ENCODE measurements at places on chromosomes 1 and 21. TPM values are rescaled to one million over a fixed set of nuclear protein-coding genes. Genes with fewer than 3 reads are reported as not detected.

DNA sequence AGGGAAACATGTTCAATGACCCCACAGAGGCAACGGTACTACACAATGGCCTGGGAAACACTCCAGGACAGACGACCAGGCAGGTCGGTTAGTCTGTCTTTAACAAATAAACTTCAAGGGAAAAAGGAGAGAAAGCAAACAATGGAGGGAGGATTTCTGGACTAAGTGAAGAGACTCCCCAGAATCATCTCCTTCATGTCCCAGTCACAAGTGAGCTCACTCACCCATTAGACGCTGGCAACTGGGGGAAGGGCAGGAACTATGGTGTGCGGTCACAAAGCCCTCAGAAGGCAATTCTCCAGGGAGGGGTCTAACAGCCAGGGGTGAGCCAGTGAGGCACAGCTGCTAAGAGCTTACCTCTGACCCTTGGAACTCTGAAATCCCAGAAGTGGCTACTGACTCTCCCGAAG is 55.7 kb upstream of the NADK start:
- no peak overlapping the region for H3K4me3 ChIP-seq
- peaks cover 35% of the 10 kb centered on the region for H3K4me1 ChIP-seq
- no peaks in the 10 kb centered on the region for H3K27me3 ChIP-seq
- H3K36me3 ChIP-seq, result peaks cover 32% of the 10 kb centered on the region

- peak overlapping the region; percentile 40 for H3K27ac ChIP-seq
- DNase-seq, result peak; percentile 27
- H3K27me3 ChIP-seq, result no peaks in the 10 kb centered on the region
Observed at GRCh38 chr1:205766038-205766437, 9.2 kb downstream of the RAB29 start.

GRCh38 chr1:109116286-109116685 is 2.4 kb downstream of the ELAPOR1 start:
- H3K36me3 ChIP-seq, result no peaks in the 10 kb centered on the region
- H3K27me3 ChIP-seq, result peaks cover 32% of the 10 kb centered on the region

DNA sequence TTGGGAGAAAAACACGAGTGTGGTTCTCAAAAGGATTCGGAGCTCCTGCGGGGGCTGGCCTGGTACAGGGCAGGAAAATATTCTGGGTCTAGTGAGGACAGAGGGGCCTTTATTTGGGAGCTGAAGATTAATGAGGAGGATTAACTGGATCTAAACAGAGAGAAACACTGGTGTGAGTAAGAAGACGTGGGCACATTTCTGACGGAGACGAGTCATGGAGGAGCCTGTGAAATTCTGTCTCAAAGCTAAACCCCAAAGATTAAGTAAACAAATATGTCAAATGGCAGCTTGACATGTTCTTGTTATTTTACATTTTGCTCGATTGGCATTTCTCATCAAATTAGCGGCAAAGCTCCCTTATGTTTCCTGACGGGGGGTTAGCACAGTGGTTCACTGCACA is 12.8 kb downstream of the PROK1 start:
- DNase-seq, result no peak
- no peaks in the 10 kb centered on the region for H3K36me3 ChIP-seq
- peaks cover 18% of the 10 kb centered on the region for H3K4me1 ChIP-seq
- peaks cover 19% of the 10 kb centered on the region for H3K27me3 ChIP-seq

DNA sequence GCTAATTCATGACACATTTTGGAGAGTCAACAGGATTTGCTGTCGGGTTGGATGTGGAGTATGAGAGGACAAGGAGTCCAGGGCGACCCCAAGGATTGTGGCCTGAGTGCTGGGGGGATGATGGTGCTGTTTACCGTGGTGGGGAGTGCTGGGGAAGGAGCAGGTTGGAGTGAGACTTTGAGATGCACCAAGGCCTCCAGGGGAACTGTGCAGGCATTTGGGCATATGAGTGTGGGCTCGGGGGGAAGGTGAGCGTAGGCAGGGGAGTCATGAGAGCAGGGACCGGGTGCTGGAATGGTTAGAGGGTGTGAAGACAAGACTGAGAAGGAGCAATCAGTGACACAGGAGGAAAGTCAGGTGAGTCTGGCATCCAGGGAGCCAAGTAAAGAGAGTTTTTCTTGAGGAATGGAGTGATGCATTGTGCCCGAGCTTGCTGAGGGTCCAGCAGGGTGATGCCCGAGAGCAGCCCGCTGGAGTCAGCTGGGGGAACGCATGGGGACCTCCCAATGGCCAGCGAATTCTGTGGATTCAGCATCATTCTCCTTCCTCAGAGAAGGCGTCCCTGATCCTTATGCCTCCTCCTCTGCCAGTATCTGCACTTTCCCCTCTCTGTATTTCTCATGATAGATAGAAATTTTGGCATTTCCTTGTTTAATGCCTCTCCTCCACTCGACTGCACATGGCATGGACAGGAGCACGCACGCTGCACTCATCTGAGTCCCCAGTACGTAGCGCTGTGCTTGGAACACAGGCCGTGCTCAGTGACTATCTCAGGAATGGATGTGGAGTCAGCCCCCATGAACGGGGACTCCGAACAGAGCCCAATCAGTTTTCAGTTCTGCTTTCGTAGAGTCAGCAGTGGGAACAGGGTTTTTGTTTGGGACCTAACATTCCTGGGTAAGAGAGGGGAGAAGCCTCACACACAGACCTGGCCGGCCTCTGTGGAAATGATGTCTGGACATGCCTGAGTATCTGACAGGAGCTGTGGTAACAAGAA is 52.1 kb upstream of the ETV3 start:
- no peak overlapping the region for H3K4me3 ChIP-seq
- DNase-seq, result no peak
- H3K27ac ChIP-seq, result no peak overlapping the region
- H3K27me3 ChIP-seq, result peaks cover 34% of the 10 kb centered on the region
- H3K36me3 ChIP-seq, result no peaks in the 10 kb centered on the region

- H3K4me1 ChIP-seq, result peaks cover 5% of the 10 kb centered on the region
- H3K36me3 ChIP-seq, result no peaks in the 10 kb centered on the region
- no peak overlapping the region for H3K4me3 ChIP-seq
- DNase-seq, result no peak
- peaks cover 16% of the 10 kb centered on the region for H3K27me3 ChIP-seq
- H3K27ac ChIP-seq, result no peak overlapping the region
Observed at GRCh38 chr1:210905944-210906453, 227.9 kb downstream of the KCNH1 start.

- peaks cover 78% of the 10 kb centered on the region for H3K4me1 ChIP-seq
- H3K27ac ChIP-seq, result peak overlapping the region; percentile 95
- peaks cover 19% of the 10 kb centered on the region for H3K36me3 ChIP-seq
- H3K4me3 ChIP-seq, result peak overlapping the region; percentile 90
Observed at GRCh38 chr1:155976062-155976912, 2.1 kb downstream of the ARHGEF2 start.

The TAS1R1 gene
- not detected for total RNA-seq

The C8B gene
- total RNA-seq, result not detected

The DNAJB4 gene
- total RNA-seq, result 252 TPM

The HMCN1 gene
- total RNA-seq, result 1.8 TPM

The BCAS2 gene
- total RNA-seq, result 43.3 TPM

The UBASH3A gene
- not detected for total RNA-seq

The ATP13A2 gene
- total RNA-seq, result 34.0 TPM
